ENCODE measurements at places on chromosomes 7 and 10. TPM values are rescaled to one million over a fixed set of nuclear protein-coding genes. Genes with fewer than 3 reads are reported as not detected.

The PRRT4 gene
- 0.42 TPM for total RNA-seq

The CCT6A gene
- total RNA-seq = 42.0 TPM

The C10orf67 gene
- 0.49 TPM for total RNA-seq

The GIMAP8 gene
- total RNA-seq = 8.0 TPM

The ZNF107 gene
- 13.0 TPM for total RNA-seq

The GFRA1 gene
- total RNA-seq = not detected

The JAKMIP3 gene
- 0.42 TPM for total RNA-seq
